ENCODE measurements at places on chromosomes 2 and 18. TPM values are rescaled to one million over a fixed set of nuclear protein-coding genes. Genes with fewer than 3 reads are reported as not detected.

DSC3 gene
- 5.6 TPM for total RNA-seq

IL37 gene
- total RNA-seq = not detected

FAM228A gene
- not detected for total RNA-seq

- no peak overlapping the region for H3K4me3 ChIP-seq
- H3K27ac ChIP-seq = no peak overlapping the region
- H3K4me1 ChIP-seq = peaks cover 30% of the 10 kb centered on the region
- no peaks in the 10 kb centered on the region for H3K36me3 ChIP-seq
- no peaks in the 10 kb centered on the region for H3K27me3 ChIP-seq
- no peak for DNase-seq
These were observed 156.3 kb upstream of the SLC1A4 start for GRCh38 chr2:64832936-64833335.

- H3K4me1 ChIP-seq = peaks cover 48% of the 10 kb centered on the region
- DNase-seq = peak; percentile 85
- no peaks in the 10 kb centered on the region for H3K36me3 ChIP-seq
- no peaks in the 10 kb centered on the region for H3K27me3 ChIP-seq
- H3K27ac ChIP-seq = peak overlapping the region; percentile 93
- H3K4me3 ChIP-seq = peak overlapping the region; percentile 71
These were observed 106.4 kb upstream of the NCKAP5 start for GRCh38 chr2:133674433-133675331.

DNA sequence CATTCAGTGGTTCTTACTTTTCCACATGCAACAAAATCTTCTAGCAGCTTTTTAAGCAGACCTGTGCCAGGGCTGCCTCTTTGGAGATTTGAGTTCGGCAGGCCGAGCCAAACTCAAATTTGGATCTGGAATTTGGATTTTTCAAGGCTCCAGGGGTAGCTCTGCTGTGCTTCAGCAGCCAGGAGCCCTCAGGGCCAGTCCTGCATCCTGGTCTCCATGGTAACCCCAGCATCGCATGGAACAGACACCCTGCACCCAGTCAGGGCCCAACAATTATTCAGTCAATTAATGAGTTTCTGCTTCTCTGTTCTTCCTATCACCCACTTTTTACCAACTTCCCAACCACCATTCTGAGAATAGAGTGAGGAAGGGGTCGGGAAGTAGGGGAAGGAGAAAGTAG is 30.0 kb downstream of the EN1 start:
- peaks cover 2% of the 10 kb centered on the region for H3K27me3 ChIP-seq
- no peaks in the 10 kb centered on the region for H3K36me3 ChIP-seq
- no peak overlapping the region for H3K27ac ChIP-seq
- no peaks in the 10 kb centered on the region for H3K4me1 ChIP-seq
- no peak for DNase-seq
- H3K4me3 ChIP-seq = no peak overlapping the region

DNA sequence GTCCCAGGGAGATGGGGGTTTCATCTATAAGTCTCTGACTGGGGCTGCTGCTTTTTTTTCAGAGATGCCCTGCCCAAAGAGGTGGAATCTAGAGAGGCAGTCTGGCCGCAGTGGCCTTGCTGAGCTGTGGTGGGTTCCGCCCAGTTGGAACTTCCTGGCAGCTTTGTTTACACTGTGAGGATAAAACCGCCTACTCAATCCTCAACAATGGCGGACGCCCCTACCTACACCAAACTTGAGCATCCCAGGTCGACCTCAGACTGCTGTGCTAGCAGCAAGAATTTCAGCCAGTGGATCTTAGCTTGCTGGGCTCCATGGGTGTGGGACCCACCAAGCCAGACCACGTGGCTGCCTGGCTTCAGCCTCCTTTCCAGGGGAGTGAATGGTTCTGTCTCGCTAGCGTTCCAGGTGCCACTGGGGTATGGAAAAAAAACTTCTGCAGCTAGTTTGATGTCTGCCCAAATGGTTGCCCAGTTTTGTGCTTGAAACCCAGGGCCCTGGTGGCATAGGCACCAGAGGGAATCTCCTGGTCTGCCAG is 152.6 kb upstream of the CYP26B1 start:
- H3K27me3 ChIP-seq = no peaks in the 10 kb centered on the region
- no peaks in the 10 kb centered on the region for H3K4me1 ChIP-seq
- no peak overlapping the region for H3K4me3 ChIP-seq
- H3K36me3 ChIP-seq = peaks cover 1% of the 10 kb centered on the region
- no peak for DNase-seq

GRCh38 chr2:182941919-182942318 is 75.5 kb upstream of the FRZB start:
- peaks cover 12% of the 10 kb centered on the region for H3K4me1 ChIP-seq
- H3K36me3 ChIP-seq = peaks cover 63% of the 10 kb centered on the region
- H3K27me3 ChIP-seq = no peaks in the 10 kb centered on the region

GRCh38 chr2:239227661-239228371 is 173.0 kb downstream of the HDAC4 start:
- H3K27me3 ChIP-seq = no peaks in the 10 kb centered on the region
- H3K27ac ChIP-seq = no peak overlapping the region
- no peaks in the 10 kb centered on the region for H3K36me3 ChIP-seq
- no peak for DNase-seq
- H3K4me1 ChIP-seq = peaks cover 50% of the 10 kb centered on the region

- peaks cover 29% of the 10 kb centered on the region for H3K36me3 ChIP-seq
- H3K27me3 ChIP-seq = no peaks in the 10 kb centered on the region
- no peak for DNase-seq
- H3K27ac ChIP-seq = peak overlapping the region; percentile 34
- H3K4me3 ChIP-seq = no peak overlapping the region
These were observed 24.1 kb downstream of the DYNC1I2 start for GRCh38 chr2:171711351-171711750.

GRCh38 chr2:217153510-217153909 is 293.6 kb upstream of the TNP1 start:
- peaks cover 5% of the 10 kb centered on the region for H3K27me3 ChIP-seq
- H3K4me3 ChIP-seq = no peak overlapping the region
- DNase-seq = no peak
- no peak overlapping the region for H3K27ac ChIP-seq

DNA sequence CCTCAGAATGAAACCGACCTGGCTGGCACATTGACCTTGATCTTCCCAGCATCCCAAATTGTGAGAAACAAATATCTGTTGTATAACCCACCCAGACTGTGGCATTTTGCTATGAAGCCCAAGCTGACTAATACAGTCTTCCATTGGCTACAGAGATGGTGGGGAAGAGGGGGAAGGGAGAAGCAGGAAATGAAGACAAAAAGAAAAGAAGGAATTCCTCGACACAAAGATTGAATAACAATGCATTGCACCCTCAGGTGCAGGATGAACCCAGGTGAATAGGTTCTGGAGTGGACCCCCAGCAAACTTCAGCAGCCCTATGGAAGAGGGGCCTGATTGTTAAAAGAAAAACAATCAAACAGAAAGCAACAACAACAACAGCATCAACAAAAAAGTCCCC is 270.7 kb downstream of the FSIP2 start:
- H3K4me3 ChIP-seq = no peak overlapping the region
- no peaks in the 10 kb centered on the region for H3K36me3 ChIP-seq
- no peak overlapping the region for H3K27ac ChIP-seq
- H3K27me3 ChIP-seq = peaks cover 3% of the 10 kb centered on the region

DNA sequence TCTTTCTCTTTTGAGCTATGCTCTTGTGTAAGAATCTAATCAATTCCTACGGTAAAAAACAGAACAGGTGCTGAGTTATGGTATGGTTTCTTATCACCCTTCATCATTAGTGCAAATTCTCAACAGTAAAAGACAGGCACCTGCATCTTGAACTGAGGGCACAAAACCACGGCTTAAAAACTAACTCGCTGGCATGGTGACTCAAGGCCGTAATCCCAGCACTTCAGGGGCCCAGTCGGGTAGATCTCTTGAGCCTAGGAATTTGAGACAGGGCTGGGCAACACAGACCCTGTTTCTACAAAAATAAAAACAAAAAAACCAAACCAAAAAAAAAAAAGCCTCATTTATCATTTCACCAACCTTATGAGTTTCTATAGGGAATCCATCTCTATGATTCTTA is 33.3 kb downstream of the THAP4 start:
- H3K27me3 ChIP-seq = no peaks in the 10 kb centered on the region
- no peak for DNase-seq
- peaks cover 2% of the 10 kb centered on the region for H3K4me1 ChIP-seq
- H3K4me3 ChIP-seq = no peak overlapping the region

Measured in osteocyte (in vitro differentiated cells).